Nucleus accumbens (tissue), 56 donors: ENCODE measurements at places on chromosomes 1 and 21.

DNA sequence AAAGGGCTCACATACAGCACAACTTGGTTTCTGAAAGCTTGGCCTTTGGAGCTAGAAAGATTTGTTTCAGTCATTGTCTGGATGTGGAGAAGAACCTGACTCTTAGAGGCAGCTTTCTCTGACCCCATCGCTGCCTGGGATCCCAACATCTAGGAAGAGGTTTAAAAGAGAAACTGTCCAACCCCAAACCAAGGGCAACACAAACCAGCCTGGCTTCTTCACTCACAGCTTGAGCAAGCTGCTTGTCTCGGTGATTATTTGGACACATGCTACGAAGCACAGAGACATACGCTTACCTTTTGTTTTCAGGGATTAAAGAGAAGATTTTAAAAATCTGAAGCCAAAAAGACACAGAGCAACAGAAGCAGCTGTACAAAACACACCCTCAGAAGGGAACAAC lies 109.8 kb downstream of the ETS2 start:
- no peak for DNase-seq

GRCh38 chr1:87091425-87091824 lies 177.0 kb downstream of the HS2ST1 start:
- no peak for DNase-seq

DNA sequence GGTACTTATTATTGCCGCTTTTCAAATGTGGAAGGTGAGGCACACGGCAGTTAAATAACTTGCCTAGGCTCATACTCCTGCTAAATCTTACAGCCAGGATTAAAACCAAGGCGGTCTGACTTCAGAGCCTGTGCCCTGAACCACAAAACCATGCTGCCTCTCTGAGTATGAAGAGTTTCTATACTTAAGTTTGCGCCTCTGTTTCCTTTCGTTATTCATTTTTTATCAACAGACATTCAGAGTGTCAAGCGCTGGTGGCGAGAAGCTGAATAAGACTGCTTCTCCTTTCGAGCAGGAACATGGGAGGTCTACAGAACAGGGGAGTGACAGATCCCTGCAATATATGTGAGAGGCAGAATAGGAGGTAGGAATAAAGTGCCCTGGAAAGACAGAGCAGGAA lies 96.0 kb upstream of the DUSP10 start:
- no peak for DNase-seq

DNA sequence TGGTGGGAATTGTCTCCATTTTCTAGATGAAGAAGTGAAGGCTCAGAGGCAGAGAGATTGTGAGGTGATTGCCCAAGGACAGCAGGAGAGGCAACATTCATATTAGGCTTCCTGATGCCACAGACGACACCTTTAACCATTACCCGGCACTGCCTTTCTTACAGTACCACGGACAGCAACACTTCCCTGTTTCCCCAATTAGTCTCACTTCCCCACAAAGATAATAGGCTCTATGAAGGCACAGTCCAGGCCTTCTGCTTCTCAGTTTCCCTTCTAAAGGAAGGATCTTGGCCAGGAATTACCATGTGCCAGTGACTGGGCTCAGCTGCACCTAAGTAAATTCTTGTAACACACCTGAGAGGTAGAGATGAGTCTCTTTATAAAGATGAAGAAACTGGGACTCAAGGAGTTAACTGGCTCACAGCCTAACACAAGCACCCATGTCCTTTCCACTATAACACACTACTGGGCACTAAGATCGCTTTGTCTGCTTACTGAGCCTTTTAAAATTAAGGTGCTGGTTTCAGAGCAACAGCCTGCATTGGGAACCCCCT lies 9.6 kb downstream of the IGSF9 start:
- DNase-seq: no peak

GRCh38 chr1:30807318-30808066 lies 49.9 kb upstream of the LAPTM5 start:
- no peak for DNase-seq

- no peak for DNase-seq
Observed at GRCh38 chr21:46124083-46124925, 26.4 kb downstream of the COL6A2 start.

- no peak for DNase-seq
Observed at GRCh38 chr1:106120789-106121188, 935.7 kb upstream of the PRMT6 start.
